ENCODE measurements at places on chromosomes 3 and 15. TPM values are rescaled to one million over a fixed set of nuclear protein-coding genes. Genes with fewer than 3 reads are reported as not detected.

DNA sequence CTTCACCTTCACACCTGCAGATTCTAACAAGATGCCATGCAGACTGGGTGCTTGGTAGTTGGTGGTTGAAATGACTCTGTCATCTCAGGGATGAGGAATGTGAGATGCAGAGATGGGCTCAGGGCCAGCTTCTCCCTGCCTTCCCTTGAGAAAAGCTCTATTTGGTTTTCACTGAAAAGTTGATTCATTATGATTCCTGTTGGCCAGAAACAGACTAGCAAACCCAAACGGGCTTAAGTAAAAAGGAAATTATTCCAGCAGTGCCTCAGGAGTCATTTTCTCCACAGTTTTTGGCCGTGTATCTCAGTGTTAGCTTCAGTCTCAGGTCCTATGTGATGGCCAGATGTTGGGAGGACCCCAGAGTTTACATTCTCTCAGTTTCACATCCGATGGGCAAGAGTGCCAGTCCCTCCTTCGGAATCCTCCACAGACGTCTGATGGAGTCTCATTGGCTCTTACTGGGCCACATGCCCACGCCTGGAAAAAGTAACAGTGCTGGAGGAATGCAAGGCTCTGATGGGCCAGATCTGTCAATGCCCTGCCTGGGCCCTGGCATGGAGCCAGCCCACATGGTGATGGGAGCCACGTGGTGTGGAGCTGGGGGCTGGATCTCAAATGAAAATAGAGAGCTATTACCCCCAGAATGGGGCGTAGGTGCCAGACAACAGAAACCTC is 22.3 kb upstream of the SACM1L start:
- peaks cover 39% of the 10 kb centered on the region for H3K4me1 ChIP-seq
- no peak for DNase-seq
- H3K27me3 ChIP-seq, result no peaks in the 10 kb centered on the region
- peaks cover 12% of the 10 kb centered on the region for H3K36me3 ChIP-seq
- H3K4me3 ChIP-seq, result no peak overlapping the region

GRCh38 chr3:133280586-133280985 is 119.3 kb upstream of the BFSP2 start:
- H3K27ac ChIP-seq, result peak overlapping the region; percentile 7
- peak; percentile 90 for DNase-seq
- no peak overlapping the region for H3K4me3 ChIP-seq
- H3K4me1 ChIP-seq, result peaks cover 30% of the 10 kb centered on the region

GRCh38 chr15:91997163-91997562 is 143.7 kb downstream of the SLCO3A1 start:
- no peaks in the 10 kb centered on the region for H3K36me3 ChIP-seq
- no peaks in the 10 kb centered on the region for H3K4me1 ChIP-seq

DNA sequence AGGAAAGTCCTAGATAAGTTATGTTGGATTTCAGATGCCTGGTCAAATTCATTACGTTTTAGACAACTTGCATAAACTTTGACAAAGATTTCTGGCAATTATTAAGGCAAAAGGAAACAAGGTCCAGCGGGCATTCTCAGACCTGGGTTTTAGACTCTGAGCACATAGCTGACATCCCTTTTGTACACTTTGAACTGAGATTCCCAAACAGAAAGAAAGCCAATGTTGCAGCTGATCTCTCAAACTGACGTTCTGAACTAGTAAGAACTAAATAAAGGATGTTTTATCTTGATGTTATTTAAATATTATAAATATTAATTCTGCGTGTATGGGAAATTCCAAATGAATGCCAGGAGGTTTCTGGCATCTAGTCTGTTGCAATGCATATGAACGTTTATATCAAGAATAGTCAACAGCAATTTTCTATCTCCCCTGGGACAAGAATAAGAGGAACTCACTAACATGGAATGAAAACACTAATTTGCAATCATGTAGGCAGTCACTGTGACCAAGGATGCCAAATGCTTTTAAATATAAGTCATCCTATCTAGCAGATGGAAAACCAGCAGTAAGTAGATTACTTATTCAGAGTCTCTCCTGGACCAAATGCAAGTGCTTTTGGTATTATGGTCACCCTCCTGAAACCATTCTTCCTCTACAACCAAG is 202.1 kb downstream of the GREM1 start:
- H3K4me1 ChIP-seq, result no peaks in the 10 kb centered on the region
- no peaks in the 10 kb centered on the region for H3K27me3 ChIP-seq
- no peaks in the 10 kb centered on the region for H3K36me3 ChIP-seq

DNA sequence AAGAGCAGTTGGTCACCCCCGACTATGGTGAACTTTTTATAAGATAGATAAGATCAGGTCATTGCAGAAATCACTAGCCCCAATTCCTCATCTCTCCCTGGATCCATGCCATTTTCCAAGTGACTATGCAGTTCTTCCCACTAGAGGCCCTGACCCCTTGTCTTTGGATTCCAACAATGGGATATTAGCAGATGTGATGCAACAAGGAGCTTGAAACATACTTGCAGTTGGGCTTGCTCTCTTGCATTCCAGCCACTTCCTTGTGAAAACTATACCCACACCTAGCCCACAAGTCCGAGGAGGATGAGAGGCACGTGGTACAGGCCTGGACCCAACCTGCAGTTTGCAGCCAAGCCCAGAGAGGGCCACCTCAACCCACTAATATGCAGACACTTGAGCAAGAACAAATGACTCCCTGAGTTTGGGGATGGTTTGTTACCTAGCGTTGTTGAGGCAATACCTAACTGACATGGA is 60.6 kb downstream of the SUCLG2 start:
- no peak overlapping the region for H3K27ac ChIP-seq
- H3K4me3 ChIP-seq, result no peak overlapping the region
- no peaks in the 10 kb centered on the region for H3K36me3 ChIP-seq
- no peaks in the 10 kb centered on the region for H3K4me1 ChIP-seq
- DNase-seq, result peak; percentile 29
- H3K27me3 ChIP-seq, result no peaks in the 10 kb centered on the region

GRCh38 chr3:132405188-132405587 is 12.1 kb upstream of the DNAJC13 start:
- H3K4me1 ChIP-seq, result peaks cover 13% of the 10 kb centered on the region
- no peak overlapping the region for H3K27ac ChIP-seq
- H3K36me3 ChIP-seq, result no peaks in the 10 kb centered on the region
- DNase-seq, result no peak
- H3K4me3 ChIP-seq, result no peak overlapping the region

DNA sequence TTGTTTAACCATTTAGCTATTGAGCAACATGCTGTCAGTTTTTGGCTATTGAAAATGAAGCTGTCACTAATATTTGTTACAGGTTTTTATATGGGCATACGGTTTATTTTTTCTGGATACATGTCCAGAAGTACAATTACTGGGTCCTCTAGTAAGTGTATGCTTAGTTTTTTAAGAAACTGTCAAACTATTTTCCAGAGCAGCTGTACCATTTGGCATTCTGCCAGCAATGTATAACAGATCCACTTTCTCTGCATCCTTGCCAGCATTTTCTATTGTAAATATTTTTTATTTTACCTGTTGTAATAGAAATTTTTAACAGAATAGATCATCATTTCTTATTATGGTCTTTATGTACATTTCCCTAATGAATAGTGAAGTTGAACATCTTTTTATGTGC is 658.8 kb downstream of the EDEM1 start:
- H3K4me3 ChIP-seq, result no peak overlapping the region
- no peak for DNase-seq
- H3K36me3 ChIP-seq, result no peaks in the 10 kb centered on the region
- H3K27ac ChIP-seq, result no peak overlapping the region
- no peaks in the 10 kb centered on the region for H3K4me1 ChIP-seq
- H3K27me3 ChIP-seq, result no peaks in the 10 kb centered on the region

DNA sequence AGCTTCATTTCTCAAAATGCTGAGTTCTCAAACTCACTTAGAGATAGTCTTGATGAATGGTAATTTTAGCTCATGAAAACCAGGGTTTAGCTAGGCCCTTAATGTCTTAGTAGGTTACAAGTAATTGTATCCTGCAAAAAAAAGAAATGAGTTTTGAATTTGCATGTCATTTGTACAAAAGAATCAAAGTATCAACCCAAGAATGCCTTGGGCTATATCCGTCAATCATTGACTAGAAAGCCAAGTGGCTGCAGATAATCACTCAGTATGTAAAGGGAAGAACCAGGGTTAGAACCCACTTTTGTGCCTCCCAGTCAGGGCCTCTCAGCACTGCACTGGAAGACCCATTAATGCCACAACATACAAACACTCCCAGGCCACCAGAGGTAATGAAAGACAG is 427.6 kb upstream of the MDFIC2 start:
- DNase-seq, result no peak
- no peaks in the 10 kb centered on the region for H3K4me1 ChIP-seq
- H3K4me3 ChIP-seq, result no peak overlapping the region

DNA sequence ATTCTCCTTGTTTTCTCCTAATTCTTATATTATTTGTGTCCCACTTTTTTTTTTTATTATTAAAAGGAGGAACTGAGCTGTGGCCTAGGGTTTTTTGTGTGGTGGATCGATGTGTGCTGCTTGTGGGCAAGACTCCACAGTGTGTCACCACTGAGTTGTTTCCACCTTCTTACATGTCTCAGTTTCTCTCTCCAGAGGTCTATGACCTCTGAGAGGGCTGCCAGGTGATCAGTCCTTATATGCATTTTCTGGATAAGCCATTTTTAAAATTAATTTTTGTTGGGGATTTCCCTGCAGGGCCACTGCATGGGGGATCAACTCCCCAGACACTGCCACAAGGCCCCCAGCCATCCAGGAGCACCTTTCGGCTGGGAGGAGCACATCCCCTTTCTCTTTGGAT is 27.8 kb downstream of the IQCF6 start:
- no peaks in the 10 kb centered on the region for H3K4me1 ChIP-seq
- no peaks in the 10 kb centered on the region for H3K27me3 ChIP-seq
- no peak overlapping the region for H3K27ac ChIP-seq
- H3K4me3 ChIP-seq, result no peak overlapping the region
- H3K36me3 ChIP-seq, result no peaks in the 10 kb centered on the region

GRCh38 chr3:57982561-57983243 is 25.5 kb upstream of the FLNB start:
- no peak overlapping the region for H3K4me3 ChIP-seq
- no peaks in the 10 kb centered on the region for H3K36me3 ChIP-seq
- no peak for DNase-seq
- H3K4me1 ChIP-seq, result peaks cover 51% of the 10 kb centered on the region

GRCh38 chr15:74829991-74830390 is 3.6 kb downstream of the CPLX3 start:
- H3K4me1 ChIP-seq, result peaks cover 13% of the 10 kb centered on the region
- no peaks in the 10 kb centered on the region for H3K36me3 ChIP-seq
- no peaks in the 10 kb centered on the region for H3K27me3 ChIP-seq
- DNase-seq, result no peak

GRCh38 chr15:72939514-72940228 is 112.6 kb upstream of the NEO1 start:
- H3K27me3 ChIP-seq, result no peaks in the 10 kb centered on the region
- no peaks in the 10 kb centered on the region for H3K4me1 ChIP-seq
- H3K27ac ChIP-seq, result no peak overlapping the region
- DNase-seq, result no peak
- no peak overlapping the region for H3K4me3 ChIP-seq
- H3K36me3 ChIP-seq, result no peaks in the 10 kb centered on the region

- DNase-seq, result no peak
- H3K4me1 ChIP-seq, result peaks cover 31% of the 10 kb centered on the region
- no peaks in the 10 kb centered on the region for H3K36me3 ChIP-seq
- no peaks in the 10 kb centered on the region for H3K27me3 ChIP-seq
- peak overlapping the region; percentile 81 for H3K4me3 ChIP-seq
Measured at GRCh38 chr3:184712248-184713039, 580 bp upstream of the MAGEF1 start.

- DNase-seq, result no peak
- no peaks in the 10 kb centered on the region for H3K36me3 ChIP-seq
- H3K27me3 ChIP-seq, result no peaks in the 10 kb centered on the region
Measured at GRCh38 chr15:58465866-58466517, 34.2 kb downstream of the LIPC start.

GRCh38 chr3:193832833-193833413 is 239.9 kb downstream of the OPA1 start:
- no peak overlapping the region for H3K4me3 ChIP-seq
- no peaks in the 10 kb centered on the region for H3K36me3 ChIP-seq
- no peak for DNase-seq
- peaks cover 39% of the 10 kb centered on the region for H3K4me1 ChIP-seq

- no peaks in the 10 kb centered on the region for H3K4me1 ChIP-seq
- no peak for DNase-seq
- no peak overlapping the region for H3K4me3 ChIP-seq
- H3K27ac ChIP-seq, result no peak overlapping the region
Measured at GRCh38 chr3:183272791-183273190, 19.7 kb downstream of the B3GNT5 start.

DNA sequence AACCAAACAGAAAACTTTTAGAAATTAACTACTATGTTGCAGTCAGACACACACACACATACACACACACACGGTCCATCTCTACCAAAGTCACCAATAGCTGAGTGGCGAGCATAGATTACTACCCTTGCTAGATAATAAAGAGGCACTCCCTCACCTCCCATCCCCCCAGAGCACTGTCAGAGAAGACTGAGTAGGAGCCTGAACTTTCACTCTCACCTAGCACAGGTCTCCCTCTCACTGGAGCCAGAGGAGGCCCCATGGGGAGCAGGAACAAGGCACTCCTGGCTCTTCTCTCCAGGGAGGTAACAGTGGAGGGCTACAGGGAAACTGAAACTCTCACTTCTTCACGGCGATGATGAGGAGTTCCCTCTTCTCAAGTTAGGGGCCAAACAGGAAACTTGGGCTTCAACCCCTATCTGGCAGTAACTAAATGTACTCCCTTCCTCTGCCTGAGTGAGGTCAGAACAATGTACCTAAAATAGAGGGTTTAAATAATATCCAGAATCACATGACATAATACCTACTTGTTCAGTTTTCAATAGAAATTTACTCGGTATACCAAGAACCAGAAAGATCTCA is 975.3 kb upstream of the GBE1 start:
- no peaks in the 10 kb centered on the region for H3K36me3 ChIP-seq
- no peak for DNase-seq
- H3K4me1 ChIP-seq, result peaks cover 2% of the 10 kb centered on the region

DNA sequence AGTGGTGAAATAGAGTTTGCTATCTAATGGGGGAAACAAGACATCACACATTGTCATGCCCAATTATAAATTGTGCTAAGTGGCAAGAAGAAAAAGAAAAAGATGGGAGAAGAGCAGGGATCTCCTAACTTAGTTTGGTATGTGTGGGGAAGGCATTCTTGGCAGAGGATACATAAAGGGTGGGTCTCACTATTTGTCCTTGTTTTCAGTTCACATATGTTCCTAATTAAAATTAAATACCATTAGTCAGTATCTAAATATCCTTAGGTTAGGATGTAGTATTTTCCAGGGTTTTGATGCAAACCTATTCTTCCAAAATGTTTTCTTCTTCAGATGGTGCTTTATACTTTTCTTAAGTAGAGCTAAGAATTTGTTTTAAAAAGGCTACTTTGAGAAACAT is 173.7 kb downstream of the B3GALNT1 start:
- peaks cover 17% of the 10 kb centered on the region for H3K4me1 ChIP-seq
- no peak overlapping the region for H3K27ac ChIP-seq
- DNase-seq, result no peak
- H3K27me3 ChIP-seq, result no peaks in the 10 kb centered on the region
- no peak overlapping the region for H3K4me3 ChIP-seq

- H3K4me3 ChIP-seq, result peak overlapping the region; percentile 86
- H3K27ac ChIP-seq, result peak overlapping the region; percentile 98
- no peaks in the 10 kb centered on the region for H3K27me3 ChIP-seq
Measured at GRCh38 chr3:107523539-107524325, 970 bp downstream of the BBX start.

IGF2BP2 gene
- total RNA-seq, result 15.6 TPM

ACVR2B gene
- total RNA-seq, result 8.5 TPM

ZBTB11 gene
- total RNA-seq, result 43.6 TPM

SERINC4 gene
- not detected for total RNA-seq

RASGRF1 gene
- total RNA-seq, result not detected

SLC9A9 gene
- total RNA-seq, result 19.6 TPM

CLDN11 gene
- 3.6 TPM for total RNA-seq

SLC30A4 gene
- 15.9 TPM for total RNA-seq

RGMA gene
- 2.4 TPM for total RNA-seq

EIF4G1 gene
- 206 TPM for total RNA-seq

IL17RD gene
- 2.6 TPM for total RNA-seq

Data from thyroid gland (tissue), 4 donors.